ENCODE measurements at places on chromosomes 1 and 21.

- DNase-seq, result no peak
These were observed at the start of gene CDA for GRCh38 chr1:20588634-20589225. CDA (plus strand) TSS chr1:20589097; CDS start chr1:20589130, 33 bp downstream.

DNA sequence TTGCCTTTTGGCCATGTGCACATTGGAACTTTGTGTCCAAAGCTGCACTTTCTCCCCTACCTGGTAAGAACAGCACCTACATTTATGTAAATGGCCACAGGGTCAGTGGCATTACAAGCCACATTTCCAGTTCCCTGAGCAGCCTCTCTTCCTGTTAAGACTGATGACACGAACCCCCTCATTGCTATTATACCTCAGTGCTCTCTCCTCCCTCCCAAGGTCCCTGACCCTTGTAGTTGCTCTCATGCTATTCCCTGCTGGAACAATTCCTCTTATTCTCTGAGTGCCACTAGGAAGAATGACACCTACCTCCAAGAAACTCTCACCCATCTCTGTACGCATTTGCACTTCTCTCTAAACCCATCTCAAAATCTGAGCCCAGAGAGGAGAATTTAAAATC is 14.9 kb upstream of the VAV3 start:
- DNase-seq, result no peak

- no peak for DNase-seq
These were observed 138.7 kb downstream of the LRRC40 start for GRCh38 chr1:70066711-70067110.

DNA sequence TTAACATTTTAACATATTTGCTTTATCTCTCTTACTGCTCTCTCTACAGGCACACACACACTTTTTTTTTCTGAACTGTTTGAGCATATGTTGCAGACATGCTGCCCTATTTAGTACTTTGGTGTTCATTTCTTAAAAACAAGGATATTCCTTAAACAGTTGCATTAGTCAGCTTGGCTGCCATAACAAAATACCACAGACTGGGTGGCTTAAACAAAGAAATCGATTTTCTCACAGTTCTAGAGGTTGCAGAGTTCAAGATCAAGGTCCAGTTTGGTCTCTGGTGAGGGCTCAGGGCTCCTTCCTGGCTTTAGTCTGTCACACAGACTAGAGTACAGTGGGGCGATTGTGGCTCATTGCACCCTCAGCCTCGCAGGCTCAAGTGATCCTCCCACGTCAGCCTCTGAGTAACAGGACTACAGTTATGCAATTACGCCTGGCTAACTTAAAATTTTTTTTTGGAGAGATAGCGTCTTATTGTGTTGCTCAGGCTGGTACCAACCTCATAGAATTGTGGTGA is 46.7 kb downstream of the RPRD2 start:
- no peak for DNase-seq

GRCh38 chr1:196425513-196425912 is 182.7 kb downstream of the KCNT2 start:
- no peak for DNase-seq

GRCh38 chr1:88784551-88784950 is 100.5 kb downstream of the PKN2 start:
- DNase-seq, result no peak

DNA sequence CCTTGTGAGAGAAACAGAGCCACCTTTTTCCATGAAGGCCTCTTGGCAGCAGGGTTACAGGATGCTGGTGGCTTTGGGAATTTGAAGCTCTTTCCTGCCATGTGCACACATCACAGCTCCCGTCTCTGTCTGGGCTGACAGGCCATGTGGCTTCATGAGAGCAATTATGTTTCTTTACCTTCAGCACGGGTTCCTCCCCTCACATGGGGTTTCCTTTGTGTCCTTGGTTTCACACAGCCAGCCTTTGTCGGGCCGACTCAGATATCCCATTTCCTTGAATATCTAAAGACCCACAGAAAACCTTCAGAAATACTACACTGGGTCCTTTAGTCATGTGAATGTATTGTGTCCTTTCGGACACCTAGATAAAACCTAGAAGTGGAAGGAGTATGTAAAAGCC is 7.1 kb downstream of the CLIC6 start:
- no peak for DNase-seq

- no peak for DNase-seq
These were observed 6.2 kb upstream of the LAPTM5 start for GRCh38 chr1:30763651-30764248.

DNA sequence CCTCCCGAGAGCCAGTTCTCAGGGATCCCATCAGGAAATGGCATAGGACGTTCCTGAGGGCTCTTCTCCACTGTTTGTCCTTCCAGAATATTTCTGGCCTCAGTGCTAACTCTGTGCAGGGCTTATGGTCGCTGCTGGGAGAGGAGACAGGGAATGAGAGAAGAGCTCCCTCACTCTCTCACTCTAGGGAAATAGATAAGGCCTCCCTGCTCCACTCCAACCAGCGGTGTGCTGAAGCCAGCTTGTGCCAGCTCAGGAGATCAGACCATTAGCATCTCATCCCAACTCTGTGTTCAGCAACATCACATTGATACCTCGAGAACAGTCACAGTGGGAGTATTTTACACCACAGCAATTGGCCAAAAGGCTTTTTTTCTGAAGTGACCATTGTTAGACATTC is 49.2 kb upstream of the ZC3H12A start:
- DNase-seq, result no peak

- DNase-seq, result no peak
These were observed 104.7 kb downstream of the JAK1 start for GRCh38 chr1:64861611-64862010.

DNA sequence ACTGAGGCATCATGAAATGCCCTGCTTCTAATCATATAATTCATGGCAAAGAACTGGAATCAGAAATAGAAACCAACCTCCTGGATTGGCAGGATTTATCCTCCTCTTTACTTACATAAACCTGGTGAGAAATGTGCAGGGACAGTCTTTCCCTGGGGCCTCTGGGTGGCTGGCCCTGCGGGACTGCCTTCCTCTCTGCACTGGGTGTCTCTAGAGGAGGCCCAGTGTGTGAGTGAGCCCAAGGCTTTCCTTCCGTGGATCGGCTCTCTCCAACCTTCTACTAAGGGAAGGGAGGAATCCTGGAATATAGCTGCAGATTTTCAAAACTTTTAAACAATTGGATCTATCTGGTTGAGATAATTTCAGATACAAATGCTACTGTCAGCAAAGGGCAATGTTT is 11.4 kb upstream of the ATP1A1 start:
- DNase-seq, result no peak

DNA sequence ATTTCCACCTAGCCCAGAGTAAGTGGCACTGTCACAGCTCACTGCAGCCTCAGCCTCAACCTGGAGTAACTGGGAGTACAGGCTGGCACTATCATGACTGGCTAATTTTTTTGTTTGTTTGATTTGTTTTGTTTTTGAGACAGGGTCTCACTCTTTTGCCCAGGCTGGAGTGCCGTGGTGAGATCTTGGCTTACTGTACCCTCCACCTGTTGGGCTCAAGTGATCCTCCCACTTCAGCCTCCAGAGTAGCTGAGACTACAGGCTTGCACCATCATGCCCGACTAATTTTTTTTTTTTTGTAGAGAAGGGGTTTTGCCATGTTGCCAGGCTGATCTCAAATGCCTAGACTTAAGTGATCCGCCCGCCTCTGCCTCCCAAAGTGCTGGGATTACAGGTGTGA is 2.5 kb downstream of the UCK2 start:
- DNase-seq, result no peak

- no peak for DNase-seq
These were observed 176.5 kb downstream of the PSMG1 start for GRCh38 chr21:39006571-39007311.

GRCh38 chr1:228497817-228498216 is 10.6 kb downstream of the RNF187 start:
- DNase-seq, result no peak

DNA sequence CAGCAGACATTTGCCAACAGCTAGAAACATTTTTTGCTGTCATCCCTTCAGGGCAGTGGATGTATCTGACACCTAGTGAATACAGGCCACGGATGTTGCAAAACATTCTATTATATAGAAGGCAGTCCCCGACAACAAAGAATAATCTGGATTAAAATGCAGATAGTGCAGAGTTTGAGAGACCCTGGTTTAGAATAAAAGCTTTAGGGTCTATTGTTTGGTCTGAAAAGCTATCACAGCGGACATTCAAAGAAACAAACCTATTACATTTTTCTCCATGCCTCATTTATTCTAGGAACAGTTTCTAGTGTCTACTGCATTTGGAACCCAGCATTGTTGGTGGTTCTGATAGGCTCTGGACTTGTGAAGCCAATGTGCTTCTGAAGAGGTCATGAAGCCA is 316.3 kb downstream of the TGFB2 start:
- no peak for DNase-seq

DNA sequence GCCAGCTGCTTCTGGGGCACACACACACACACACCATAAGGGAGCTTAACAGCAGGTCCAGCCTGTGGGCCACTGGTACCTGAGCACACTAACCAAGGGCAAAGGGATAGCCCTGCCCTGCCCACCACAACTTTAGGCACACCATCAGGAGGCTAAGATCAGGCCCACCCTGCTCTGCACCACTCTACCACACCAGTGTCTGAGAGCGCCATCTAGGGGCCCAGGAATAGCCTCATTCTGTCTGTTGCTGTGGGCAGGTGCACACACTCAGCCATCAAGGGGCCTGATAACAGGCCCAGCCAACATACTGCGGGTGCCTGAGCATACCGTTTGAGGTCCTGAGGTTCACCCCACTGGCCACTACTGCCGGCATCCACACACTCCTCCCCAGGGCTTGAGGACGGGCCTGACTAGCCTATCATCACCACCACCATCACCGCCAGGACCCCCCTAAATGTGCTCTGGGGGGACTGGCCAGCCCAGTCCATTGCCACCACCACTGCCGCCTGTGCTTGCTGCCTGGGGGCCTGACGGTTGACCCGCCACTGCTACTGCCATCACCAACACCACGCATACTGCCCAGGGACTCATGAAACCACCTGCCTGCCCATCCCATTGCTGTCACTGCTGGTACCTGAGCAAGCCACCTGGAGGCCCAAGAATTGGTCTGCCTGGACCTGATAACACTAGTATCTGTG is 31.3 kb downstream of the NSL1 start:
- no peak for DNase-seq

- DNase-seq, result no peak
These were observed 97.0 kb upstream of the CHODL start for GRCh38 chr21:18147678-18148077.

GRCh38 chr21:32253215-32253641 is 25.6 kb downstream of the MIS18A start:
- DNase-seq, result peak; percentile 61

- no peak for DNase-seq
These were observed 18.3 kb downstream of the SGIP1 start for GRCh38 chr1:66552287-66552686.

DNA sequence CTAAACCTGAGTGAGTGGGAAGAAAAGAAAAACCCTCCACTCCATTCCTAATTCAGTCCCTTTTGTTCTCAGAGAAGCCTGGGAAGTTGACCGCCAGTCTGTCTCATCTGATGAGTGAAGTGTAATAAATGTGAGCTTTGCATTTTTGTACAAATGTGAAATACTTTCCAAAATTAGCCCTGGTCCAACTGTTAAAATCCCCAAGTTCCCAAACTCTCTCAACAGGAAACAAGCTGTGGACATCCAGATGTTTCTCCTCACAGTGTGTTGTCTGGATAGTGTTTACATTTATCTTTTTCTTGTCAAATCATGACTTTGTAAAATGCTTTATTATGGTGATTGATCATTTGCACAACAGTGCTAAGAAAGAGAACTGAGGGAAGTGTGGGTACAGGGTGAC is 145.1 kb downstream of the TM2D1 start:
- DNase-seq, result no peak

GRCh38 chr1:243672539-243673074 is 177.4 kb downstream of the AKT3 start:
- DNase-seq, result no peak

DNA sequence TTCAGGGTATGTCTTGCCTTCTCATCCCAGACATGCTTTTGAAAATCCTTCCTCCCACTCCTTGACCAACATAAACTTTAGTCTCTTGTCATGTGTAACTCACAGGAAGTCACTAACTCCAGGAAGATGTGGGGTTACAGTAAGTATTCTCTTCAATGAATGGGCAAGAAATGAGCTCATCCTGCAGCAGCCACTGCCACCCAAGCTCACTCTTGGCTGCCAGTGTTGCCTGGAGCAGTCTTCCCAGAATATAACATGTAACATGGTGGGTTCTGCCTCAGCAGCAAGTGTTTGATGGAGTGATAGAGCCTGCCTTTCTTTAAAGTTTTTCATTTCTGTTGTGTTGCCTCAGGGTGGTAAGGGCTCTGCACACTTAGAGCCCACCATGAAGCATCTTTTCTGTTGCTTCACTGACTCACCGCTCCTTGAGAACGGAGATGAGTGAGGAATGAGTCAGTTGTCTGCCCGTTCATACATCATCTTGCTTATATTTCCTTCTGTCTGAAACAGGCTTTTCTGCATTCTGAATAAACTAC is 187.0 kb downstream of the TPR start:
- no peak for DNase-seq

DNA sequence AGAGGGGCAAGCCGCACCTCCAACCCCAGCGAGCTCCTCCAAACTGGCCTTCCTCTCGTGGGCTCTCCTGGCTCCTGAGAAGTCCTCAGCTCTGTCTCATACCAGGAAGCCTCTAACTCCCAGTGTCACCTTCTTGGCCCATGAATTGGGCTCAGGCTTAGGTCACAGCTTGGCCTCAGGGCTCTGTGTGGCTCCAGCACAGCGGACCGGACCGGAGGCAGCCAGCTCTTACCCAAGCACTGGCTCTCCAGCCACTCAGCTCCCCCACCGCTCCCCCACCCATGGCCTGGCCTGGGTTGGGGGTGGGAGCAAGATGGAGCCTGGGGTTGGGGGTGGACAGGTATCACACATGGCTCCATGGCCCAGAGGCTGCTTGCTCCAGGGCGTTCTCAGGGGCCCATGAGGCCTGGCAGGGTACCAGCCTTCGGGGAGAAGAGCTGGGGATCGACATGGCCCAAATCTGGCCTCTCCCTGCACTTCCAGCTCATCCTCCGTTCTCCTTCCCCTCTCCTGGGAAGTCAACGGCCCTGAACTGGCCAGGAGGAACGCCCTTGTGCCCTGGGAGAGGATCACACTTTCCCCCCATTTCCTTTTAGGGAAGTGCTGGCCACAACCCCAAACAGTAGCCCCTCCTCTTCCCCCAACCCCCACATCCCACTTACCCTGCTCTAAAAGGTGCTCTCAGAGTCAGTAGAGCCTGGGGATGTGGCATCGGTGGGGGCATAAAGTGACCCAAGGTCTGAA is 97.5 kb downstream of the CASZ1 start:
- DNase-seq, result no peak

- no peak for DNase-seq
These were observed 139.2 kb downstream of the PTPRC start for GRCh38 chr1:198778049-198778448.

DNA sequence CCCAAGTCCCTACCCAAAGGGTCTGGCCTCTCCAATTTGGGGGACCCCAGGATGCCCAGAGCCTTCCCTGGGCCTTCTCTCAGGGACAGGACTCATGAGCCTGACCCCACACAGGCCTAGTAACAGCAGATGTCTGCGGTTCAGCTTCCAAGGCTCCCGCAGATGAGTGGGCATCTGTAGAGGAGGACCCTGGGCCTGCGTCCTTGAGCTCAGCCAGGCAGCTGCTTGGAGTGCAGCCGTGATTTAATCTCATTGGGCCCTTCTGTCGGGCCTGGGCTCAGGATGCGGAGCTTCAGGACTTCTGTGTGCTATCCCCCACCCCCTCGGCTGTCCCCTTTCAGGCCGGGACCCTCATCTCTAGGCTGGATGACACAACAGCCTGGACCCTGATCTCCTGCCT is 35.4 kb downstream of the IGSF21 start:
- peak; percentile 57 for DNase-seq

GRCh38 chr1:45444609-45445131 is 46.3 kb downstream of the TESK2 start:
- no peak for DNase-seq

- no peak for DNase-seq
These were observed 5.2 kb downstream of the APP start for GRCh38 chr21:26165331-26165730.
